Smooth muscle cell of the brain vasculature (primary cell): ENCODE measurements at places on chromosomes 7 and 10.
A peak's percentile ranks its signal among the peaks of the same experiment; 100 is the strongest.

- peak; percentile 62 for DNase-seq
These were observed 28.2 kb downstream of the PPIF start for GRCh38 chr10:79375321-79376077.

DNA sequence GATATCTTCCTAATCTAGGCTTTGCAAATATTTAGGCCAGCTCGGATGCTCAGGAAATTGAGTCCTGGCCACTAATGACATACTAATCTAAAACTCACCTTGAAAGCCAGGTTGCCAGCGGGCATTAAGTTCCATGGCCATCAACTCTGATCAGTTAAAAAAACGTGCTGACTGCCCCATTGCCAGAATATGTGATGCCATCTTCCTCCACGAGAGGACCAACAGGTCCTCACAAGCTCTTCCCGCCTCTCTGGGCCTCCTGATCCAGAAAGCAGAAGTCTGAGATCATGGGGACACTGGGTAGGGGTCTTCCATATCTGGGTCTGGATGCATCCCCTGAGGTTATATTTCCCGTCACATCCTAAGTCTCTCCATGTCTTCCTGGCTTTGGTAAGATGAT lies 311.3 kb downstream of the TCERG1L start:
- DNase-seq, result no peak

DNA sequence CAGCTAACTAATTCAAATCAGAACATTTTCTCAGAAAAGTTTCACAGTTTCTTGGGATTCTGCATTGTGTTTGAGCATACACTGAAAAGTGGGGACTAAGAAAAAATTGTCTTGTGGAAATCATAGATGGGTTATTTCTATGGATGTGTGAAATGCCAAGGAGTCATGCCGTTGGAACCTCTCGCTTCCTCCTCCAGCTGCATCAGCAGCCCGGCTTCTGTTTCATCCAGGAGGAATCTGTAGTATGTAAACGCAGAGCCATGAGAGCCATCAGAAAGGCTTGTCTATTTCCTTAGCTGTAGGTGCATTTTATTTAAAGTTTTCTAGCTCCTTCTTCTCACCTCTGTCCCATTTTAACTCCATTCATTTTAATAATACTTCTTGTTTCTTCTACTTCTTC lies 1144.1 kb downstream of the GATA3 start:
- no peak for DNase-seq

GRCh38 chr7:138304071-138304320 lies 156.1 kb upstream of the TRIM24 start:
- DNase-seq, result no peak

DNA sequence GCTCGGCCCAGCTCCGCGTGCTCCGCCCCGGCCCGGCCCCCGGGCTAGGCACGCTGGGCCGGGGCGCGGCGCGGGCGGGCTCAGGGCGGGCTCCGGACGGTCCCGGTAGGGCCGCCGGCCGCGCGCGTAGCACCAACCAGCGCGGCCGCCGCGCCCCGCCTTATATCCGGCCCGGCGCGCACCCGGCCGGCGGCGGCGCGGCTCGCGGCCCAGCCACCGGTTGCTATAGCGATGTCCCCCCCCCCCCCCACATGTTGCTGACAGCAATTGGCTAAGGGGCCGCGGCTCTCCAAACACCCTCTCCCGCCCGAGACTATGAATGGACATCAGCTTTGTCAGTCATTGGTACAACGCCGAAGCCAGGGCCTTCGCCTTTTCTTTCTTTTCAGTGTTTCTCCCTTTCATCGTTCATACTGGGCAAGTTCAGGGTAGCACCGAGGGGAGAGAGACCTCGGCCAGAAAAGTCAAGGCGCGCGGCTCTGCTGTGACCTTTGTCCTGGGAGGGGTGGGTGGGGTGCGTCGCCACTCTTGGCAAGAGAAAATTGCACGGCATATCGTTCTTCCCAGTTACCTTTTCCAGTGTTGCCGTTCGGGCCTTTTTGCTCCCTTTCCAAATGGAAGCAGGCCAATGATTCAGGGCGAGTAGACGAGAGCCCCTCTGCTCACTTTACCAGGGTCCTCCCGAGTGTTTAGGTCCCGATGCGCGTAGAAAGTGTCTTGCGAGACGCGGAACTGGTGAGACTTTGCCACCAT lies 354.2 kb downstream of the DNAJB6 start:
- peak; percentile 72 for DNase-seq

DNA sequence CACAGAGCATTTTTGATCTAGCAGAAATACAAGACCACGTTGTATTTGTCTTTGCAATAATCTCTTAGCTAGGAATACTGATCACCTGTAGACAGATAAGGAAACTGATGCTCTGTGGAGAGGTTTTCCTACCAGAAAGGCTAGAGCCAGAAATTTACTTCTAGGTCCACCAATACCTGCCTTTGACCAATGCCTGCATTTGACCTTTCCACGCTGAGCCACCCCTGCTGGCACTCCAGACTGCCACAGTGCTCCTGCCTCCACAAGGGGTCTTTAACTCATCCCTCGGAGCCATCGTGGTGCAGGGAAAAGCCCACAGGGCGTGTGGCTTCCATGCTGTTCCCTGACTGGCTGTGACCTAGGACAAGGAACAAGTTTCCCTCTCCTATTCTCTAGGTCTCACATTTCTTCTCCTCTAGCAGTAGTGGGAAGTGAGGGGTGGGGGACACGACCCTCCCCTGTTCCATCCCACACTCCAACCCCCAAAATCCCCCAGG lies 1.5 kb upstream of the ELN start:
- no peak for DNase-seq

DNA sequence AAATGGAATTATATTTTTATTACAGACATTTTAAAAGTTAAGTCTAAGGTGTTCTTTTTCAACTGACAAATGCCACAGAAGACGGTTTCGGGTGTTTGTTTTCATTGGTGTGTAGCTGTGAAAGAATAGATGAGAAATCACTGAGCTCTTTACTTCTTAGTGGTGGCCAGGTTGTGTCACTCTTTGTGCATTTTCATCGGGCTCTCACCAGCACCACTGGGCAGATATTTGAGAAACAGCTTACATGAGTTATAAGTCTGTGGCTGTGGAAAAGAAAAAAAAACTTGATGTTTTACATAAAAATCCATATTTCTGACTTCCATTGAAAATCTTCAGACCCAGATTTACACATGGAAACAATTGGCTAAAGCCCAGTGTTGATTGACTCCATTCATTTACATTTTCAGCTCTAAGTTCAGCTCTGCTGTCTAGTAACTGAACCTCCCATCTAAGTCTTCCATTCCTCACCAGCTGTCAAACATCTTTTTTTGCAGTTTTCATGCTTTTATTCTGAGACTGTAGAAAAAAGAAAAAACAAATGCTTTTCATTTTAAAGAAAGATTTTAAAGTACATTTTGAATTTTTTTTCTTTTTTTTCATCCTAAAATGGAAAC lies 22.3 kb downstream of the CABCOCO1 start:
- no peak for DNase-seq

DNA sequence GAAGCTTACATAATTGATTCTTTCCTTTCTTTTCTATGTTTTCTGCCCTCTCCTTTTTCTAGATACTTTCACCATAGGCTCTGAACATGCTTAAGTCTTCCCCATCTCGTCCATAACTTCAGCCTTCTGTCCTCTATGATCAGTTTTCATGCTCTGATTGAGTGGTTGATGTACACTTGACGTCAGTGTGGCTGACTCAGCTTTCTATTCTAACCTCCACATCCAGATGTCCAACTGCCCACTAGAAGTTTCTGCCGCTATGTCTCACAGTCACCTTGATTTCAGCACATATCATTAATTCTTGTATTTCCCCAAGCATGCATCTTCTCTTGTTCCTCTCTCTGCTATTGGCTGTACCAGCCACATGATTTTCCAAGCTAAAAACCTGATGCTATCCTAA lies 15.0 kb downstream of the CDK14 start:
- DNase-seq, result no peak

DNA sequence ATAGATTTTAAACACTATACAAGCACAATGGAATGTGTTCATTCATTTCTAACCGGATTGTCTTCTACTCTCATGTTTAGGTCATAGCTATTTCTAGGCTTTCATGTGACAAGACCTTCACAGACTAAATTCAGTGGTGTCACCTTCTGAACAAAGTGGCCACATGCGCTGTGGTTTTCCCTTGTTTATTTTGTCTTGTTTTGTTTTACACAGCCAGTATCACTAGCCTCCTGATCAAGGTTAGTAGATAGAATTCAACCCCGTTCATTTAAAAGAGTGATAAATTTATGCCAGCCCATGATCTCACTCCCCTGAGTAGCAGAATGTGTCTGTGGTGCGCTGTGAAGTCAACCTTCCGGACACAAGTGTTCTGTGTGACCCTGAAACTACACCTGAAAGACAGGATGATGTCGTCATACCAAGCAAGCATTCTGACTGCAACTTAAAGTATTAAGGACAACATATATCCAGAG lies 209.1 kb downstream of the CREB5 start:
- DNase-seq, result no peak

GRCh38 chr10:102629661-102630614 lies 14.3 kb upstream of the TRIM8 start:
- DNase-seq, result no peak

DNA sequence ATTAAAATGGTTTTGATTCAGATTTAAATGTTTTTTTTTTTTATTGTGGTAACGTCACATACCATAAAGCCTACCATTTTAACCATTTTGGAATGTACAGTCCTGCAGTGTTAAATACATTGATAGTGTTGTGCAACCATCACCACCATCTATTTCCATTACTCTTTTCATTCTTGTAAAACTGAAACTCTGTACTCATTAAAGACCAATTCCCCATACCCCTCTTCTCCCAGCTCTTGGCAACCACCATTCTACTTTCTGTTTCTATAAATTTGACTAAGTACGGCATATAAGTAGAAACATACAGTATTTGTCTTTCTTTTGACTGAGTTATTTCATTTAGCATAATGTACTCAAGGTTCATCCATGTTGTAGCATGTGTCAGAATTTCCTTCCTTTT lies 96.2 kb downstream of the EXOC4 start:
- DNase-seq, result no peak

DNA sequence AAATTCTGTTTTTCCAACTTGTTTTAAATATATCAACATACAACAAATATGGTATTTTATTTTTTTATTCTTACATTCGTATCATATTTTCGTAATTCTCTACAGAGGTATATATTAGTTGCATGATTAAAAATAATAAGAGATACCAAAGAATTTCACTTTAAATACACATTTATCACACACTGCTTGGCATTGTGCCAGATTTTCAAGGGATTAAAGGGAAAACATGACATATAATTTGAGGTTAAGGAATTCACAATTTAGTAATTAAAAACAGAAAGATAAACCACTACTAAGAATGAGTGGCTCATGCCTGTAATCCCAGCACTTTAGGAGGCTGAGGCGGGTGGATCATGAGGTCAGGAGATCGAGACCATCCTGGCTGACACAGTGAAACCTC lies 484.7 kb upstream of the SORCS1 start:
- no peak for DNase-seq

- DNase-seq, result no peak
These were observed 544.8 kb downstream of the CNTNAP2 start for GRCh38 chr7:146661435-146661834.

DNA sequence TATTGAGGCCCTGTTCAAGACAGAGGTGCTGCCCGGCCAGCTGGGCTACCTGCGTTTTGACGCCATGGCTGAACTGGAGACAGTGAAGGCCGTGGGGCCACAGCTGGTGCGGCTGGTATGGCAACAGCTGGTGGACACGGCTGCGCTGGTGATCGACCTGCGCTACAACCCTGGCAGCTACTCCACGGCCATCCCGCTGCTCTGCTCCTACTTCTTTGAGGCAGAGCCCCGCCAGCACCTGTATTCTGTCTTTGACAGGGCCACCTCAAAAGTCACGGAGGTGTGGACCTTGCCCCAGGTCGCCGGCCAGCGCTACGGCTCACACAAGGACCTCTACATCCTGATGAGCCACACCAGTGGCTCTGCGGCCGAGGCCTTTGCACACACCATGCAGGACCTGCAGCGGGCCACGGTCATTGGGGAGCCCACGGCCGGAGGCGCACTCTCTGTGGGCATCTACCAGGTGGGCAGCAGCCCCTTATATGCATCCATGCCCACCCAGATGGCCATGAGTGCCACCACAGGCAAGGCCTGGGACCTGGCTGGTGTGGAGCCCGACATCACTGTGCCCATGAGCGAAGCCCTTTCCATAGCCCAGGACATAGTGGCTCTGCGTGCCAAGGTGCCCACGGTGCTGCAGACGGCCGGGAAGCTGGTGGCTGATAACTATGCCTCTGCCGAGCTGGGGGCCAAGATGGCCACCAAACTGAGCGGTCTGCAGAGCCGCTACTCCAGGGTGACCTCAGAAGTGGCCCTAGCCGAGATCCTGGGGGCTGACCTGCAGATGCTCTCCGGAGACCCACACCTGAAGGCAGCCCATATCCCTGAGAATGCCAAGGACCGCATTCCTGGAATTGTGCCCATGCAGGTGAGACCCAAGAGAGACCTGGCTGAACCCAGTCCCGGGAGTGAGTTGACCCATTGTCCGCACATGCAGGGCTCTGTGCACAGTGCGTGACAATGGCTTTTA lies 2.8 kb downstream of the RBP3 start:
- DNase-seq, result no peak

DNA sequence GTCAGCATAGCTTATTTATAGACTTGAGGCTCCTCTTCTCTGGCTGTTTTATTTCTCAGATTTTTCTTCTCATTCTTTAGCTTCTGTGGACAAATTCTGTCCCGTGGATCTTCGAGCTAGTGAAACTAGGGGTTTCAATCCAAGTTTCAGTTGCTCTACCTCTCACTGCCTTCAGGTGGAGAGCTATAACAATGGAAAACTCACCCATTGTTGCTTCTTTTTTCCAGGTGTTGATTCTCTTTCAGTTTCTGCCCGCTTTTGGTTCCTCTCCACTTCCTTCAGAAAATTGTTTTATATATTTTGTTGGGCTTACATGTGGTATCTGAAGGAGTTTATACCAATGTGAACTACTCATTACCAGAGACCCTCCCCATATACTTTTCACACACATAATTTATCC lies 266.1 kb downstream of the TCF7L2 start:
- DNase-seq, result peak; percentile 9

- no peak for DNase-seq
These were observed 22.0 kb downstream of the SUN1 start for GRCh38 chr7:854118-854775.

DNA sequence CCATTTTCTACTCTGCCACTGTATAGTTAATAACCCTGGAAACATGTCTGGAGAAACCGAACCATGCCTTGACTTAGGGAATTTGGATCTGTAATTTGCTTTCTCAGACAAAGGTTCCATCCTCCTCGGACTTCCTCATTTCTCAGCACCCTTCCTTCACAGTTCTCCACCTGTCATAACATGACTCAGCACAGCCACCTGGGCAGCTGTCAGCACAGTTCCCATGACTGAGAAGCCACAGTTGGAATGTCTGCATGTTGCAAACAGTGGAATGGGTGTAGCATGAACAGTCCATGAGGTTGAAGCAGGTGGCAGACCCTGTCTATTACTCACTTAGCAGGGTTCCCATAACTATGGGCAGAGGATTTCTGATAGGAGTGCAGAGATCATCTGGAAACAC lies 634 bp upstream of the OR9A4 start:
- DNase-seq, result no peak

DNA sequence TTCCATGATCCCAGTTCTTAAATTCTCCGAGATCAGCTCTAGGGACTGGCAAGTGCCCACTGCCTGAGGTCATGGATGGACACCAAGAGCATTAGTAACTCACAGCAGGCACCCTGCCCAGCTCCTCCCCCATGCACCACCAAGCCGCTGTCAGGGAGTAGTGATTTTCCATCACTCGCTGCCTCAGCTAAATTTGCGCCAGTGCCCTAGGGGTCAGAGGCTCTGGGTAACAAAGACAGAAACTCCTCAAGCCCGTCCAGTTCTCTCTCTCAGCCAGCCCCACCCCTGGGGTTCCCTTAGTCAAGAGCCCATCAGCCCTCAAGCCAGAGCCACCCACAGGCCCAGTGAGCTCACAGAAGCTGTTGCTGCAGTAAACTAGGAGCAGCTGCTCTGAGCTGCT lies 30.0 kb downstream of the PAX2 start:
- no peak for DNase-seq
